ENCODE measurements at places on chromosomes 11 and 22.
A peak's percentile ranks its signal among the peaks of the same experiment; 100 is the strongest.

GRCh38 chr11:123407130-123407995 is 22.7 kb upstream of the GRAMD1B start:
- peak; percentile 74 for DNase-seq

DNA sequence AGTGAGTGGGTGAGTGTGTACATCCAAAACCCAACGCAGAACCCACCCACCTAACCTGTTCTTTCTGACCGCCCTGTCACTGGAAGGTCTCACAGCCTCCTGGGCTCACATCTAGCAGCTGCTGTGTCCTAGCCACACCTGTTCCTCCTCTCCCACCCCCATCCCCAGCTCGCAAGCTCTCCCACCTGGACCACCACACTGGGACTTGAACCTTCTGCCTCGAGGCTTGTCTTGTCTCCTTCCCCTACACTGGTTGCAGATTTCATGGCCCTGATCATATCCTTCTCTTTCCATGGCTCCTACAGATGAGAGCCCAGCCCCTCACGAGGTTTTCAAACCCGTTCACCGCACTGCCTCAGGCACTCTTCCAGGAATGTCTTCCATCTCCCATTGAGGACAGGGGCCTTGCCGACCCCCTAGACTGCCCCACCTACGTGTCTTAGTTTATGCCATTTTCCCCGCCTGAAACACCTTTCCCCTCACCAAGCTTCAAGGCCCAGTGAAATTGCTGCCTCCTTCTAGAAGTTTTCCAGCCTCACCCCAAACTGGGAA is 6.7 kb downstream of the IFITM10 start:
- DNase-seq: no peak

GRCh38 chr11:28488336-28488735 is 380.1 kb downstream of the METTL15 start:
- DNase-seq: no peak

DNA sequence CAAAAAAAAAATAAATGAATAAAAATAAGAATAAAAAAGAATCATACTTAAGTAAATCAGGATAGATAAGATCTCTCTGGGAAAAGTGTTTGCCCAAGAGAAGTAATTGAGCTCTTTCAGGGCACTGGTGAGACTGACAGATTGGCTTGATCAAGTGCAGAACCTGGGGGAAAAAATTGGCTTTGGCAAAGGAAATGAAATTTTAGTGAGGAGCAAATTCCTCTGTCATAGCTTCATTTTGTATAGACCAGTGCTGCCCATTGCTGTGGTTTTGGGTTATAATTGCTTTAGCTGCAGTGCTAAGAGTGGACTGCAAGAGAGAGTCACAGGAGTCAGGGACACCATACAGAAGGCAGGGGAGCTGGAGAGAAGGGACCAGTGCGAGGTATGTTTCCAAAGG is 35.7 kb downstream of the SFI1 start:
- no peak for DNase-seq

- DNase-seq: no peak
These were observed 20.2 kb downstream of the ST3GAL4 start for GRCh38 chr11:126375726-126376125.

DNA sequence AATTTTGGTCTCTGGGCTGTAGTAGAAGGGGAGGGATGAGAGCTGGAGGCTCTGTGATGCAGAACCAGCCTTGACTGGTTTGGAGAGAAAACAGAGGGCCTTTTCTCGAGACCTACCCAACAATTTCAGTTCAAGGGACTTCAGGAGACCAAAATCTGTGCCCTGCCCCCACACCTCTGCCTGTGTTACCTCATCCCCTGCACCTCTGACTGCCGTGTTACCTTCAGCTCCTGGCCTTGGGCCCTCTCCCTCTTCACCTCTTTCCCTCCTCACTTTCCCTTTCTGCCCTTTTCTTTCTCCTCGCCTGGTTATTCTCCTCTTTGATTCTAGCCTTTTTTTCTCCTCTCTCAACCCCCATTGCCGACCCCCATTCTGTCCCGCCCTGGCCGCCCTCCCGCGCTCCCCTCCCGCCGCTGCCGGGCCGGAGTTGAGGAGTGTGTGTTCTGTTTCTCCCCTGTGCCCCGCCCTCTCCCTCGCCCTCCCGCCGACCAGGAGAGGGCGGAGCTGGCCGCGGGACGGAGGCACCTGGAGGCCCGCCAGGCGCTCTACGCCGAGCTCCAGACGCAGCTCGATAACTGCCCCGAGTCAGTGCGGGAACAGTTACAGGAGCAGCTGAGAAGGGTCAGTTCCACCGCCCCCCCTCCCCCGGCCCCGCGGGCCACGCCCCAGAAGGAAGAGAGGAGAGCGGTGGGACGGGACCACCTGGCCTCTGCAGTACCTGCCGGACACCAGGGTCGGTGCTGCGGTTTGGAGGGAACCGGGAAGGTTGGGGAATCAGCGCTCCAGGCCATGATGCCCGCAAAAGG is 27.2 kb downstream of the PHLDB1 start:
- DNase-seq: peak; percentile 65

DNA sequence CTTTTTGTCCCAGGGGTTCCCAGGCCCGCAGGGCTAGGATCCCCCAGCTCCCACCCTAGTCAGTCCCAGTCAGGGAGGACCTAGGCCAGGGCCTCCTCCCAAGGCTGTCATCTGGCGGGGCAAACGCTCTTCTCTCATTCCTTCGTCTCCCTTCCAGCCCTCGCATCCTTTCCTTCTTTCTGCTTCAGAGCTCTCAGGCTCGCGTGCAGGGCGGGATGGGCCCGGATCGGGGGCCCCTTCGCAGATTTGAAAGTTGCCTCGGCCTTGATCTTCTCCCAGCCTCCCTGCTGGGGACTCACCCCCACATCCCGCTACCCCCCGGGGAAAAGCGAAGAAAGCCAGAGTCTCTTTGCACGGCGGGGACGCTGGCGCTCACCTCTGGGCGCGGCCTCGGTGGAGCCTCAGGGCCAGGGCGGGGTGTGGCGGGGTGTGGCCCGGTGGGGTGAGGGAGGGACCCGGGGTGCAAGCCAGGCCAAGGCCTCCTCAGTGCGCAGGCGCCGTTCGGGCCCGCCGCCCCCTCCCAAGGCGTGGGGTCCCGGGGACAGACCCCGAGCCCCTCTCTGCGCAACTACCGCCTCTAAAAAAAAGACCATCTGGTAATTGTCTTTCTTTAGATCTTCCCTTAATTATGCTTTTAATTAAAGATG is 14.8 kb upstream of the PAX6 start:
- no peak for DNase-seq

- DNase-seq: peak; percentile 51
These were observed 344.3 kb downstream of the AASDHPPT start for GRCh38 chr11:106421676-106422292.

GRCh38 chr11:79237091-79237490 is 203.7 kb downstream of the TENM4 start:
- no peak for DNase-seq

DNA sequence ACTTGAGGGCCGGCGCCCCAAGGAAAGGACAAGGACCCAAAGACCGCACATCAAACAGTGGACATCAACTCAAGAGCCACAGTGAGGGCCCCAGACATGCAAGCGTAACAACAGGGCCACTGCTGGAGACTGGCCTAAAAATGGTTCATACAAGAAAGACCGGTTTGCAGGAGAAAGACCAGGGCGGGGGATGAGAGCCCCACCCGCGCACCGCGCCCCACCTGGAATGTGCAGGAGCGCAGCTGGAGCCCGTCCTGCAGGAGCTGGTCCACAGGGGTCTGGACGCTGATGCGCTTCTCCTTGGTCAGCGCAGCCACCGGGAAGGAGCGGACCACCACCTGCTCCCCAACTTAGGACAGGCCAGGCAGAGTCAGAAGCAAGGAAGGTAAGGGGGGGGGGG is 13.9 kb downstream of the SBF1 start:
- DNase-seq: no peak

DNA sequence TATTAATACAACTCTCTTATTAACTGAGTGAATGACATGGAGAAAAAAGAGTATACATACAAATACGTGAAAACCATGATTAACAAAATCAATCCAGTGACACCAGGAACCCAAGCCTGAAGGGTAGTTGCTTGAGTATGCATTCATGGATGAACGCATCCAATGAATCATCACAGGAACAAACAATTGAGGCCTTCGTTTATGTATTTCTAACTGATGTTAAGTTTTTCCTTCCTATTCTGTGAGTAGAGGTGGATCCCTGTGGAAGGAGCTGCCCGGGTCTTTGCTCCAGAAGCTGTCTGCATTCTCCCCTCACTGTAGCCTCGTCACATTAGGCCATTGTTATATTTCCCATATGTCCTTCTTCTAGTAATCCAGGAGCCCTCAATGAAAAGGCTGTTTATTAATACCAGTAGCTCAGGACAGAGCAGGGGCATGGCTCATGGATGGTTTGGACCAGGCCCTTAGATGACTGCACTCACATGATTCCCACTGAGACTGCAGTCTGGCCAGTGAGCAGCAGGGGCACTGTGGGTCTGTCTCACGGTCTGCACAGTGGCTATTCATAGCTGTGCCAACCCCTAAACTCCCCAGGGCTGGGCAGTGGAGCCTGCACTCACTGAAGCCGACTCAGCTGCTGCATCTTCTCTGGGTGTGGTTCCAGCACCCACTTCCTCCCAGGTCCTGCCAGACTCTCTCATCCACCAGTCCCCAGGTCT is 128.1 kb upstream of the TOP3B start:
- DNase-seq: peak; percentile 90

GRCh38 chr11:17649696-17650095 is 69.7 kb upstream of the MYOD1 start:
- no peak for DNase-seq

DNA sequence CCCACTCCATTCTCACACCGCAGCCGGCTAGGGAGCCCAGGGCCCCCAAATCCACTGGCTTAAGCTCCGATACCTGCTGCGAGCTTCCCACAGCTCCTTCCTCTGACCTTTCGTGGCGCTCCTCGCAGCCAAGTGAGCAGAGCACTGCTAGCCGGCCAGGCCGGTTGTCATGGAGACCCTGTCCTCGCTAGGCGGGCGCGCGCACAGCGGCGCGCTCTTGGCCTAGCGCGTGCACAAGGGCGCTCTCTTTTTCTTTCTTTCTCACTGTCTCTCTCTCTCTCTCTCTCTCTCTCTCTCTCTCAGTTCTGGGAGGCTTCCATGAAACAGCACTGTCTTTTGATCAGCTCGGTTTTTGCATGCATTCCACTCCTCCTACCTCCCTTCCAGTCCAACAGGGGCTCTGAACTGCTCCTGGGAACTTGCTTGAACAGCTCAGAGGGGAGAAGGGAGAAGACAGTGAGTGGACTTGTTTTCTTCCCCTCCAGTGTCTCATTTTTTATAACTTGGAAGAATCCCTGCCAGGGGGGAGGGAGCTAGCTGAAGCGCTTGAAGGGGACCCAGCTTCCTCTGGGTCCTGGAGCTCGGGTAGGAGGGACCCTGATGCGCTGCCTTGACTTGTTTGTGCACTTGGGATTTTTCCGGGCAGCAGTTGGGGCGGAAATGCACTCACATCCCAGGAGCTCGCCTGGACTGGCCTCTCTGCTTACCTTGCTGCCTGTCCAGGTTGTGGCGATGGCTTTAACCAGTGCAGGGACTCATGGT is 100.3 kb upstream of the AKIP1 start:
- peak; percentile 84 for DNase-seq

DNA sequence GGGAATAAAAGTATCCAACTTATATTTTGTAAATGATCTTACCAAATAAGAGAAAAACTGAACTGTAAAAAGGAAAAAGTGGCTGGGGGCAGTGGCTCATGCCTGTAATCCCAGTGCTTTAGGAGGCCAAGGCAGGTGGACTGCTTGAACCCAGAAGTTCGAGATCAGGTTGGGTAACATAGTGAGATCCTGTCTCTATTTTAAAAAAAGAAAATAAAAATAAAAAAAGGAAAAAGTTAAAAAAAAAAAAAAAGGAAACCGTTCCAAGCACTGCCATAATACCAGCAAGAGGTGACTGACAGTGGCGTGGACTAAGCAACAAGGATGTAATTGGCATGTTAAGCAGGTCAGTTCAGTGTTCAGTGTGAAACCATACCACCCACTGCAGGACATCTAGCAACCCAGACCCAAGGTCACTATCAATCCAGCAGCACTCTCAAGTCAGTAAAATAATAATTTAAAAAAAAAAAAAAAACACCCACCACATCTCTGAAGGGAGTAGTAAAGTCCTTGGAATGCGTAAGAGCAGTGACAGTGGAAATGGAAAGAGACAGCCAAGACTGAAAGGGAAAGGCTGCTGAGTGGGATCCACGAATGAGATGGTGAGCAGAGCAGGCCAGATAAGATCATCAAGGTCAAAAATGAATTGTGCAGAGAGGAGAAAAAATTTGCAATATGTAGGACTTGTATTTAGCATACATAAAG is 43.6 kb downstream of the MAPK1 start:
- no peak for DNase-seq

- no peak for DNase-seq
These were observed 2.5 kb downstream of the IL17REL start for GRCh38 chr22:50009765-50010675.

- DNase-seq: no peak
These were observed 2.9 kb downstream of the SEC14L2 start for GRCh38 chr22:30399718-30400117.

- peak; percentile 80 for DNase-seq
These were observed 12.4 kb upstream of the MTMR3 start for GRCh38 chr22:29870574-29870973.

DNA sequence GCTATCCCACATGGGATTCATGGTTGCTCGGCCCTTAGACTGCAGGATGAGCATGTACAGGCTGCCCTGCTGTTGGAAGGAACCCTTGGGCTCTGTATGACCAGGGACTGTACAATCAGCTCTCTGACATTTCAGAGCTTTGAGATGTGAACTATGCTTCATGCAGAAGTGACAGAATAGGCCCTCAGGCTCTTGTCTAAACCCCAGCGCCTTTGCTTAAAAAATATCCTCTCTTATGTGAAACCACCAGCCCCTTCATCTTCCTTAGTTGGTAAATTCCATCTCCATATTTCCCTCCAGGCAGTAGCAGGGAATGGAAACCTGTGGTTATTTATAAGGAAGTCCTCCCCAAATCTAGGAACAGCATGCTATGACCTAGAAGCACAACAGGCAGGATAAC is 78.9 kb upstream of the PLET1 start:
- DNase-seq: no peak

DNA sequence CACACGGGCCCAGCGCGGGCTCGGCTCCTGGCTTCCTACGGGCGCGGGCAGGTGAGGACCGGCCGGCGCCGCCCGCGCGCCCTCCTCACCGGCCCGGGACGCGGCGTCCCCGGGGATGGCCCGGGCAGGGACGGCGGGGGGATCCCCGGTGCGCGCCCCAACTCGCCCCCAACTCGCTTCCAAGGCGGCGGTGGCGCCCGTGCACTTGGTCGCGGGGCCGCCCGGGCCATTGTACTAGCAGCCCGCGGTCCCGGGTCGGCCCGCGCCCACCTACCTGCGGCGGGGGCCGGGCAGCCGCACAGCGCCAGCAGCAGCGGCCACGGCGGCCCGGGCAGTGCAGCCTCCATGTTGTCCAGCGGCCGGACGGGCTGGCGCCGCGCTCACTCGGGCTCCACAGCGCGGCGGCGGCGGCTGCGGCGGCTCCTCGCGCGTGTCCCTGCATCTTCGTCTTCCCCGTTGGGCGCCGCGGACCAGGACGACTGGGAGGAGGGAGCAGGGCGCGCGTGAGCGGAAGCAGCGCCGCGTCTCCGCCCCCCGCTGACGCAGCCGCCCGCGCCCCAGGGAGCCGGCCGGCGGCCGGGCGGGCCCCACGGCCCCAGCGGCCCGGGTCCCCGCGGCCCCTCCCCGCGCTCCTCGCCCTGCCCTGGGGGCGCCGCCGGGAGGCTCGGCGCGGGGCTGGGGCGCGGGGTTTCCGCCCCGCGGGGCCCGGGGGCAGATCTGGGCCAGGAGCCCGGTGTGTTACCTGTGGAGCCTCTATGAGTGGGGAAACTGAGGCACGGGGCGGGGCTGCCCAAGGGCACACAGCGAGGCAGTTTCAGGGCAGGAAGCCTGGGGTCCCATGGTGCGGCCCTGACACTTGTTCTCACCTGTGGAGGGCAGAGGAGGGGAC is 159.3 kb upstream of the GRK3 start:
- peak; percentile 78 for DNase-seq

All from kidney tubule cell (primary cell).